ENCODE measurements at places on chromosomes 13 and 19. TPM values are rescaled to one million over a fixed set of nuclear protein-coding genes. Genes with fewer than 3 reads are reported as not detected.

Gene LMTK3
- not detected for total RNA-seq

Gene TDRD12
- total RNA-seq, result 0.15 TPM

DNA sequence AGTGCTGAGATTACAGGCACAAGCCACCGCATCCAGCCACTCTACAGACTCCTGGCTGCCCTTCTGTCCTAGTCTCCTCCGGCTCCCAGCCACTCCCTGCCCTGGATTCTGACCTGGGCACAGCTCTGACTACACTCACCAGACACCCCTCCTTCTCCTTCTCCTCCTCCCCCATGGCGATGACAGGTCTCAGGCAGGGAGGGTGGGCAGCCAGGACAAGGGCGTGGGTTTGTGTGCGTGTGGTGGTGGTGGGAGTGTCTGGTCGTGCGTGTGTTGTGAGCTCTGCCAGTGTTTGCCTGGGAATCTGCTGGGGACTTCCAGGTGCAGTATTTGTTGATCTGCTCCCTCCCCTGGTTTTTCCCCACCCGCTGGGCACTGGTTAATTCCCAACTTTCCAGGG lies 3.0 kb upstream of the NCCRP1 start:
- H3K4me3 ChIP-seq, result no peak overlapping the region
- DNase-seq, result no peak
- no peaks in the 10 kb centered on the region for H3K36me3 ChIP-seq
- H3K27ac ChIP-seq, result no peak overlapping the region
- peaks cover 47% of the 10 kb centered on the region for H3K27me3 ChIP-seq

- H3K27ac ChIP-seq, result no peak overlapping the region
- no peaks in the 10 kb centered on the region for H3K4me1 ChIP-seq
- DNase-seq, result no peak
- no peaks in the 10 kb centered on the region for H3K27me3 ChIP-seq
- H3K4me3 ChIP-seq, result no peak overlapping the region
Measured at GRCh38 chr19:31001991-31002390, 347.2 kb downstream of the TSHZ3 start.

Gene BRME1
- 0.41 TPM for total RNA-seq

DNA sequence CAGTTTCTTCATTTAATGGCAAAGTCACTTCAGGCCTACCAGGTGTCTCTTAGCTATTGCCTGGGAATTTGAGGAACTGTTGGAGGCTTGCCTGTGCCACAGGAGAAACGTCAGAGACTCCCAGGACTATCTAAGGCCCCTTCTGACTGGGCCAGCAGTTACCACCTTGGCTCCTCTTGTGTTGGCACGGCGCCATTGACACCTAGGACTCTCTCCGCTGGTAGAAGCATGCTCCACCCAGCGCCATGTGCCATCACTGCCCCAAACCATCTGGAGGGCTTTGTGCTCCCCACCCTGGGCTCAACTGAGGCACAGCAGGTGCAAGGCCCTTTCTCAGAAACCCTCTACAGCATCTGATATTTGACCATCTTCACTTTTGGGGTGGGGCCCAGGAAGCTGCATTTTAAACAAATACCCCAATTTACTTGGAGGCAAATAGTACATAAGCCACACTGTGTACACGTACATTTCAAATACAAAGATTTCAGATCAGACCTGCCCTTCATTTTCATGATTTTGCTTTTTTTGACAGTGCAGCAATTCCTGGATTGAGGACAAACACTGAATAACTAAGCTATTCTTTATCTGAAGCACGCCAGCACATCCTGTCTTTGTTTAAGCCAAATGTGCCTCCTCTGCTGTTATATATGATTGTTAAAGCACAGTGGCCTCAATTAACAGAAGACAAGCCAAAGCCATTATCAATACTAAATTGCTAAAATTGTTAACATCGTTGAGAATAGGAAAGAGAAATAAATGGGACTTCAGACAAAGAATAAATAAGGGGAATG lies 59.9 kb upstream of the TPP2 start:
- no peak overlapping the region for H3K4me3 ChIP-seq
- no peak overlapping the region for H3K27ac ChIP-seq
- no peak for DNase-seq
- H3K4me1 ChIP-seq, result no peaks in the 10 kb centered on the region
- no peaks in the 10 kb centered on the region for H3K36me3 ChIP-seq

DNA sequence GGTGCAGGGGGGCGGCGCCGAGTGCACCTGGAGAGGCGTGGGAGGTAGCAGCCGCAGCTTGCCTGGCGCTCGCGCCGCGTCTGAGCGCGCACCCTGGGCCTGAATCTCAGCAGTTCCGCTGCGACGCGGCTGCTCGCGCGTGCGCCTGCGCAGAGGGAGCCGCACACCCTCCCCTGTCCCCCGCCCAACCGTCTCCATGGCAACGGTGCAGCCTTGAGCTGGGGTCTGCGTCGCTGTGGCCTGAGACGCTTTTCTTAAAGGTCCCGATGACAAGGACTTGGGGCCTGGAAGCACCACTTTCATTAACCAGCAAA lies at the start of gene PNMA8B:
TSS of gene PNMA8B (minus strand) at position 82 of the 314 bp plus-strand sequence. CDS start 402 bp downstream, outside the sequence.
- DNase-seq, result no peak
- no peaks in the 10 kb centered on the region for H3K4me1 ChIP-seq
- H3K27ac ChIP-seq, result no peak within 1 kb of the TSS
- H3K36me3 ChIP-seq, result no peaks in the 10 kb centered on the region
- H3K4me3 ChIP-seq, result peak within 1 kb of the TSS; percentile 20
- peaks cover 29% of the 10 kb centered on the region for H3K27me3 ChIP-seq

- DNase-seq, result no peak
- no peaks in the 10 kb centered on the region for H3K36me3 ChIP-seq
- no peaks in the 10 kb centered on the region for H3K4me1 ChIP-seq
- H3K4me3 ChIP-seq, result no peak overlapping the region
- H3K27ac ChIP-seq, result no peak overlapping the region
Measured at GRCh38 chr19:28397306-28397705, 815.6 kb downstream of the UQCRFS1 start.

DNA sequence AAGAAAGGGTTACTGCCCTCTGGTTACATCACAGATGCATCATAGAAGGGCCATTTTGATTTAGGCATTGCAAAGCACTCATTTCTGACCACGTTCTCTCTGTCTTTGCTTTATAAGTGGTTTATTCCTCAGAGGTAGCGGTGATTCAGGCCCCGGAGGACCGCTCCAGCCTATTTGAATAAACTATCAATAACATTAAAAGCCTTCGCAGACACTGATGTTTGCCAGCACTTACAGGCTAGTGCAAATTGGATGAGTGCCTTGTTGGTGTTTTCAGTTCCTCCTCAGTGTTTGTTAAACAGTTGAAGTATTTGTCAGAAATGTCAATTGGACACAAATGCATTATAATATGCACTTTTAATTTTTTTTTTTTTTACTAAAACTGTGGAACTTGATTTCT lies 120.2 kb downstream of the RXFP2 start:
- H3K36me3 ChIP-seq, result no peaks in the 10 kb centered on the region
- no peaks in the 10 kb centered on the region for H3K27me3 ChIP-seq

- no peak overlapping the region for H3K27ac ChIP-seq
- no peaks in the 10 kb centered on the region for H3K4me1 ChIP-seq
- no peaks in the 10 kb centered on the region for H3K27me3 ChIP-seq
- no peak for DNase-seq
- no peaks in the 10 kb centered on the region for H3K36me3 ChIP-seq
- H3K4me3 ChIP-seq, result no peak overlapping the region
Measured at GRCh38 chr13:72561791-72562190, 165.6 kb downstream of the MZT1 start.

GRCh38 chr13:24124789-24125476 lies 35.6 kb upstream of the SPATA13 start:
- no peaks in the 10 kb centered on the region for H3K4me1 ChIP-seq
- no peak for DNase-seq
- H3K27me3 ChIP-seq, result no peaks in the 10 kb centered on the region

GRCh38 chr19:52527956-52528351 lies 486 bp downstream of the ZNF808 start:
- H3K27ac ChIP-seq, result peak overlapping the region; percentile 91
- no peaks in the 10 kb centered on the region for H3K36me3 ChIP-seq
- peaks cover 10% of the 10 kb centered on the region for H3K4me1 ChIP-seq
- H3K4me3 ChIP-seq, result peak overlapping the region; percentile 94
- DNase-seq, result no peak

DNA sequence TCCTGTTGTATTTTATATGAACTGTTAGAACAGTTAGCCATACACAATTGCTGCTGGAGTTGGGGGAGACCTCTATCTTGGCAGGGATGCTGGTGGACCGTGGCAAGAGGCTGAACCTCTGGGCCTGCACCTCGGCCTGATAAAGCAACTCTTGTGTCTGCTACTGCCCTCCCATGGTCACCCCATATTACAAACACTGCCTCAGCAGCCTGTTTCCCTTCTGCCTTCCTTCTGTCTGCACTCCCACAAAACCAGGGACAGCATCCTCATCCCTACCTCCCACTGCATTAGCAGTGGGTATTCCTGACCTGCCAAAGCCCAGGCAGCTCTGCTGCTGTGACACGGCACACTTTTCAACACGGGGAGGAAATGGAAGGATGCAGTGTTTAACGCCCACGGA lies 456.4 kb downstream of the FGF14 start:
- no peak overlapping the region for H3K4me3 ChIP-seq
- no peak for DNase-seq
- no peaks in the 10 kb centered on the region for H3K27me3 ChIP-seq
- H3K27ac ChIP-seq, result no peak overlapping the region
- no peaks in the 10 kb centered on the region for H3K4me1 ChIP-seq

DNA sequence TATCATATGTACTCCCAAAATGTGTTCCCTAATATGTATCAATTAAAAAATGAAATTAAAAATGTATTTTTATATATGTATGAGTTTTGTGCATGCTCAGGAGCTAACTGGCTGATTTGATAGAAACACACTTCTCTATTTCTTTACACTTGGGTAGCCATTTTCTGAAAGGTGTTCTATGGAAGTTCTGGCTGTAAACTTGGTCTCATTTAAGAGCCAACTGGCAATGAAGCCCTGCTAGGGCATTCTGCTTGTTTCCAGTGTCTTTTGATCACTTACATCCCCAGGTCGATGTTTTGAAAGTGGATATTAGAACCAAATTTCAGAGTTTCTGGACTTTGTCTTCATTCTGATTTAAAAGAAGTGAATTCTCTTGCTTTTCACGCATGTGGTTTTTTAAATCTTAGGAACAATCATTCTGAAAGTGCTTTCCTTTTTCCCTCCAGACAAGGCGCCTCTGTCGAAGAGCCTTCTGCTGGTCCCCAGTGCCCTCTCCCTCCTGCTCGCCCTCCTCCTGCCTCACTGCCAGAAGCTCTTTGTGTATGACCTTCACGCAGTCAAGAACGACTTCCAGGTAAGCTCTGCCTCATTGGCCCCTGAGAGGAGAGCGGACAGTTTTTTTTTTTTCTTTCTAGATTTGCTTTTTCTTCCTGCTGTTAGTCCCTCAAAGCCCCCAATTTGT lies 20.1 kb downstream of the GPR18 start:
- H3K27me3 ChIP-seq, result no peaks in the 10 kb centered on the region
- H3K4me1 ChIP-seq, result peaks cover 8% of the 10 kb centered on the region
- no peak overlapping the region for H3K4me3 ChIP-seq
- no peak overlapping the region for H3K27ac ChIP-seq
- H3K36me3 ChIP-seq, result no peaks in the 10 kb centered on the region

DNA sequence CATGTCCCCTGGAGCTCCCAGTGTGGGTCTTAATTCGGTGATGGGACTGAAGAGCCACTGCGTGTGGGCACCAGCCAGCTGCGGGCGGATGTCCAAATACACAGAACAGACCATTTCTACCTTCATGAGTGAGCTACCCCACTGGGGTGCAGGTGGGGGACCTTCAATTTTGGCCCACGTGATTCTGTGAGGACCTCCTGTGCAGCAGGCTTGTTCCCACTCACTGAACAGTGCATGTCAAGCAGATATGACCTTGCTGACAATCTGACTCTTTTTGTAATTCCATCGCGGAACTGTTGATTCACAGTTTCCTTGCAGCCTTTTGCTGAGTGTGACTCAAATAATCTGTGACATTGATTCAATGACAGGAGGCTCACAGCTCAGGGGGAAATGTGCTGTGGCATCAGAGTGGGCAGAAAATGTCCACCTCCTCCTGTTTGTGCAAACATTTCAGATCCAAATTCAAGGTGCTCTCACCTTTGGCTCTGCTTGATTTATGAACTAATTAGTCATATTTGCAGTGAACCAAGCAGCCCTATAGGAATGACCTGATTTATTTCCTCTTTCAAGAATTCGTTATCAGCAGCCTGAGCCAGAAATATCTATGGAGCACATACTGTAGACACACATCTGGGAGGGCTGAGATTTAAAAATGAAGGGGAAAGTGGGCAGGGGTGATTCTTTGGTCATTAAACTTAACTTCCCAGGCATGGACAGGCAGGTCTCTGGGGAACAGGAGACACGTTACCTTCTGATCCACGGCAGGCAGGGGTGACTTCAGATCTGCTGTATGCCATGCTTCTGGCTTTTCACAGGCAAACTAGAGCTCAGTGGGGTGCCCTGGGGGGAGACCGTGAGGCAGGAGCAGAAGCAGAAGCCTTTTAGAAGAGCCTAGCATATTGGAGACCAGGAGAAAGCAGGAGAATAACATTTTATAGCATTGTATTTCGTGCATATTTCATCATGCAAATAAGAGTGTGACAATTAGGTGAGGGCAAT lies 170.0 kb upstream of the KL start:
- H3K36me3 ChIP-seq, result no peaks in the 10 kb centered on the region
- peaks cover 8% of the 10 kb centered on the region for H3K4me1 ChIP-seq
- no peak for DNase-seq
- H3K27me3 ChIP-seq, result no peaks in the 10 kb centered on the region

DNA sequence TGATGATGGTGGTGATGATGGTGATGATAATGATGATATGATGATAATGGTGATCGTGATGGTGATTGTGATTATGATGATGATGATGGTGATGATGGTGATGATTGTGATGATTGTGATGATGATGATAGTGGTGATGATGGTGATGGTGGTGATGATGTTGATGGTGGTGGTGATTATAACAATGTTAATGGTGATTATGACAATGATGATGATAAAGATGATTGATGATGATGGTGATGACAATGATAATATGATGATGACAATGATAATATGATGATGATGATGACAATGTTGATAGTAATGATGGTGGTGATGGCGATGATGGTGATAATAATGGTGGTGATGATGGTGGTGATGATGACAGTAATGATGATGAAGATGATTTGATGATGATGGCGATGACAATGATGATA lies 34.1 kb upstream of the ZNF536 start:
- no peaks in the 10 kb centered on the region for H3K36me3 ChIP-seq
- no peak overlapping the region for H3K27ac ChIP-seq
- no peak for DNase-seq
- no peaks in the 10 kb centered on the region for H3K27me3 ChIP-seq

Gene ZNF560
- total RNA-seq, result not detected

- peaks cover 9% of the 10 kb centered on the region for H3K4me1 ChIP-seq
- no peak overlapping the region for H3K4me3 ChIP-seq
- H3K36me3 ChIP-seq, result peaks cover 7% of the 10 kb centered on the region
- no peaks in the 10 kb centered on the region for H3K27me3 ChIP-seq
Measured at GRCh38 chr19:48338802-48339503, 13.6 kb downstream of the EMP3 start.

- H3K27me3 ChIP-seq, result no peaks in the 10 kb centered on the region
- no peaks in the 10 kb centered on the region for H3K4me1 ChIP-seq
- no peak overlapping the region for H3K27ac ChIP-seq
- H3K4me3 ChIP-seq, result no peak overlapping the region
- H3K36me3 ChIP-seq, result no peaks in the 10 kb centered on the region
- no peak for DNase-seq
Measured at GRCh38 chr13:66069570-66069969, 1160.6 kb downstream of the PCDH9 start.

Measured in gastrocnemius medialis (tissue), 4 donors.